Panc1 (cell line): ENCODE measurements at places on chromosomes 6 and 20. TPM values are rescaled to one million over a fixed set of nuclear protein-coding genes. Genes with fewer than 3 reads are reported as not detected.

DNA sequence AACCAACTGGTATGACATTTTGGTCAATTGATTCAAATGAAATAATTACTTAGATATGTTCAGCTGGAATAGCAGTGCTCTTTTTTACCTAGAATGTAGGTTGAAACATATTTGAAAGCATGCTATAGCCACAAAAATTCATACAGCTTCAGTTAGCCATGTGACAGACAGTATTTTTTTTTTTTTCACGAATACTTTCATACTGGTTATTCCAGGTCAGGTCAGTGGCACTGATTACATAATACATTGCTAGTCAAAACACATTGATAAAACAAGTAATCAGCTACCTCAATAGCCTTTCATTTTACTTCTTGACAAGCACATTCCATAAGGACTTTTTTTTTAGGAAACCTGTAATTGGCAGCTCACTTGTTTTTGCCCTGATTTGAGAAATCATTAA lies 222.6 kb downstream of the EYA4 start:
- no peaks in the 10 kb centered on the region for H3K27me3 ChIP-seq
- no peak overlapping the region for H3K27ac ChIP-seq
- H3K4me1 ChIP-seq: no peaks in the 10 kb centered on the region
- no peak overlapping the region for H3K4me3 ChIP-seq
- H3K36me3 ChIP-seq: no peaks in the 10 kb centered on the region

DNA sequence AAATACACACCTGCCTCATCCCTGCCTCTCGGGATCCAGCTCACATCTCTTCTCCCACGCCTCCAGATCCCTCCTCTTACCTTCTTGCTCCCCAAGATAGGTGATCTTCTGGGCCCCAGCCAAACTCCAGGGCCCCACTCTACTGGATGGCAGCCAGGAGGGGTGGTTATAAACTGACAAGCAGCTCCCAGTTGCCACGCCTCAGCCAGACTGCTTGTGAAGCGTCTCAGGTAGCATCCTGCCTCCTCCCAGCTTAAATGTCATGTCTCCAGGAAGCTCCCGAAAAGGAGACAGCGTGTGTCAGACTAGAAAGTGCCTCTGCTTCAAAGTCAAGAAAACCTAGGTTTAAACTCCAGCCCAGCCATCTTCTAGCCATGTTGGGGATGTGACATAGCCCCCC lies 114.1 kb downstream of the LRFN2 start:
- H3K4me3 ChIP-seq: no peak overlapping the region
- H3K4me1 ChIP-seq: no peaks in the 10 kb centered on the region
- DNase-seq: no peak
- H3K36me3 ChIP-seq: no peaks in the 10 kb centered on the region
- no peak overlapping the region for H3K27ac ChIP-seq

GRCh38 chr6:15893556-15894253 lies 230.9 kb upstream of the DTNBP1 start:
- no peaks in the 10 kb centered on the region for H3K36me3 ChIP-seq
- no peak overlapping the region for H3K27ac ChIP-seq
- H3K27me3 ChIP-seq: no peaks in the 10 kb centered on the region
- no peak for DNase-seq
- no peaks in the 10 kb centered on the region for H3K4me1 ChIP-seq
- H3K4me3 ChIP-seq: no peak overlapping the region

- no peaks in the 10 kb centered on the region for H3K36me3 ChIP-seq
- H3K4me3 ChIP-seq: no peak overlapping the region
- peaks cover 42% of the 10 kb centered on the region for H3K4me1 ChIP-seq
- no peaks in the 10 kb centered on the region for H3K27me3 ChIP-seq
Observed at GRCh38 chr6:111565326-111566221, 40.1 kb downstream of the TRAF3IP2 start.

DNA sequence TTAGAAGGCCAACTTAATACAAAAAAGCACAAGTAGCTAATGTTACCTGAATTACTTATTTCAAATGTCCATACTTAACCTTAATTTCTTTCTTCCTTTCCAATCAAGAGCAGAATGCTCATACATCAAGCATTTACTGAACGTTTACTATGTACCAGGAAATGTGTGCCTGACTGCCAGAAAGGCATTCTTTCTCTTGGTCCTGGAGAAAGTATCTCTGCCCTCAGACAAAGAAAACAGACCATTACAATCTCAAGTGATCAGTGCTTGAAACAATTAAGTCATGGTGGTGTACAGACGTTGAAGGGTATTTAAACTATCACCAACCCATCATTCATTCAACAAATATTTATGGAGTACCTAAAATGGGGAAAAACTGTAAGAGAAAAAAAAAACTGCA lies 26.4 kb downstream of the CSNK2A1 start:
- 0 out of 2 replicates have a peak, but pooled peaks cover 6% of the 10 kb centered on the region for H3K4me1 ChIP-seq
- H3K36me3 ChIP-seq: peaks cover 3% of the 10 kb centered on the region; the same call in 1 of the 2 replicates
- no peak overlapping the region for H3K27ac ChIP-seq

- DNase-seq: no peak
- H3K27me3 ChIP-seq: no peaks in the 10 kb centered on the region
- peak overlapping the region; percentile 34; the same call in 1 of the 2 replicates for H3K27ac ChIP-seq
- H3K36me3 ChIP-seq: no peaks in the 10 kb centered on the region
Observed at GRCh38 chr6:140445474-140446004, 1071.1 kb upstream of the CITED2 start.

- H3K4me3 ChIP-seq: no peak overlapping the region
- H3K36me3 ChIP-seq: no peaks in the 10 kb centered on the region
- no peak overlapping the region for H3K27ac ChIP-seq
- no peaks in the 10 kb centered on the region for H3K27me3 ChIP-seq
Observed at GRCh38 chr20:39983655-39984054, 705.4 kb downstream of the MAFB start.

DNA sequence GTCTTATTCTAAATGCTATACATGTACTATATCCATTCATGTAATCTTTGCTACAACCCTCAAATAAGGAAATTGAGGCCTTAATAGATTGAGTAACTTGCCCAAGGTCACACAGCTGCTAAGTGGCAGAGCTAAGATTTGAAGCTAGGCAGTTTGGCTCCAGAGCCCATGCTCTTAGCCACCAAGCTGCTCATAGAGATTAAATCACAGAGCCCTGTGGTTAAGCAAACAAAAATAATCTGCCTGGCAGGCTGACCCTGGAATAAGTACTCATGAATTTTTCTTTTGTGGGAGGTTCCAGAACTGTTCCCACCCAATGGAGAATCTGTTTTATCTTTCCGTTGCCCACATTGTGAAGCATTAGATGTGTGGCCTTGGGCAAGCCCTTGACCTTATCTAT lies 7.4 kb downstream of the AAR2 start:
- H3K4me1 ChIP-seq: 0 out of 2 replicates have a peak, but pooled peaks cover 4% of the 10 kb centered on the region
- H3K36me3 ChIP-seq: peaks cover 26% of the 10 kb centered on the region
- no peak for DNase-seq

GRCh38 chr20:34947336-34947735 lies 8.3 kb downstream of the GSS start:
- no peaks in the 10 kb centered on the region for H3K27me3 ChIP-seq
- no peak for DNase-seq
- H3K4me3 ChIP-seq: no peak overlapping the region
- H3K27ac ChIP-seq: no peak overlapping the region
- H3K4me1 ChIP-seq: no peaks in the 10 kb centered on the region

DNA sequence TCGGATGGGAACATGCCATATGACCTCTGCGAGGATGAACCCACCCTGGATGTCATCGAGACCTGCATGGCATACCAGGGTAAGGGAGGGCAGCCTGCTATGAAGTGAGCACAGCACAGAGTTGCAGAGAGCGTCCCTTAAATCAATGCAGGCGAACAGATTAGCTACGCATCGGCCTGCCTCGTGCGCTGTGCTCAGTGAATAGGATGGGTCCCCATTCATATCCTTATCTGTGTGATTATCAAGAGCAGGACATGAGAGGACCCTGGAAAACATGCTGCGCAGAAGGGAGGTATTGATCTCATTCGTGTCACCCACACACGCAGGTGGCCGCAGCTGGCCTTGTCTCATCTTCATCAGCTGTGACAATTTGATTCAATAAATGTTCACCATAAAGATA lies 25.6 kb upstream of the FAM83D start:
- no peak overlapping the region for H3K4me3 ChIP-seq
- H3K4me1 ChIP-seq: no peaks in the 10 kb centered on the region
- no peak for DNase-seq
- H3K27ac ChIP-seq: no peak overlapping the region
- H3K27me3 ChIP-seq: peaks cover 20% of the 10 kb centered on the region

DNA sequence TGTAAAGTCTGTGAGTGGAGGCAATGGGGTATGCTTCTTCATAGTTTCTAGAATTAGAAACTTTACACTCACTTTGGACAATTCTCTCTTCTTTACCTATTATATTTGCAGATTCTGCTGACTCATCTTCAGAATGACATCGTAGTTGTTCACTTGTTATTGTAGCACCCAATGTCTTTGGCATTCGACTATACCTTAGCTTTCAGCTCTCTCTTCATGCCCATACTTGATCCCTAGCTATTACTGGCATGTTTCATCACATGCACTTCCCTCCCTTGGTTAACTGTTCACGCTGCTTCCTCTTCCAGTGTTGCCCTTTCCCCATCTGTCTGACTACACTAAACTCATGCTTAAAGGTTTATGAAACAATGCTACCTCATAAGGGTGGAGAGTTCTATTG lies 298.1 kb upstream of the TCF21 start:
- DNase-seq: no peak
- H3K27me3 ChIP-seq: no peaks in the 10 kb centered on the region
- no peak overlapping the region for H3K4me3 ChIP-seq
- no peak overlapping the region for H3K27ac ChIP-seq
- no peaks in the 10 kb centered on the region for H3K36me3 ChIP-seq

GRCh38 chr6:142320366-142320765 lies 18.6 kb downstream of the ADGRG6 start:
- H3K4me3 ChIP-seq: no peak overlapping the region
- peaks cover 86% of the 10 kb centered on the region for H3K4me1 ChIP-seq
- no peaks in the 10 kb centered on the region for H3K27me3 ChIP-seq
- DNase-seq: no peak
- peak overlapping the region; percentile 99 for H3K27ac ChIP-seq

DNA sequence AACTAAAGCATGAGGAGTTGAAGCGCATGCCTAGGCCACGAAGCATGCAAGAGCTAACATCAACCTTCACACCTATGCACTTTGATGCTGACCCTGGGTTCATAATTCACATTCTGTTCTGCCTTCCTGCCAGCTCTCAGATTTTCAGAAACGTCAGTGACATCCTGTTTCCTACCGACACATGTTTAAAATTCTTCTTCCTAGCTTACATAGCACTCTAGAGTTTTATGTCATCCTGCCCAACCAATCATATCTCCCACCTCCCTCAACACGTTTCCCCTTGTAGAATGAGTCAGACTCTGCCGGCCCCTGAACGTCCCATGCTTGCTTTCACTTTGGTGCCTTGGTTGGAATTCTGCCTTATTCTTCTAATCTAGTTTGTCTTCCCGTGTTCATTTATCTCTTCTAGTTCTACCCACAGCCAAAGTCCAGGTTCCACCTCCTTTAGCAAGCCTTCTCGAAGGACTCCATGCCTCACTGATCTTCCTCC lies 97.2 kb upstream of the MAP7 start:
- H3K27me3 ChIP-seq: no peaks in the 10 kb centered on the region
- H3K4me3 ChIP-seq: no peak overlapping the region
- H3K27ac ChIP-seq: no peak overlapping the region
- H3K4me1 ChIP-seq: no peaks in the 10 kb centered on the region

DNA sequence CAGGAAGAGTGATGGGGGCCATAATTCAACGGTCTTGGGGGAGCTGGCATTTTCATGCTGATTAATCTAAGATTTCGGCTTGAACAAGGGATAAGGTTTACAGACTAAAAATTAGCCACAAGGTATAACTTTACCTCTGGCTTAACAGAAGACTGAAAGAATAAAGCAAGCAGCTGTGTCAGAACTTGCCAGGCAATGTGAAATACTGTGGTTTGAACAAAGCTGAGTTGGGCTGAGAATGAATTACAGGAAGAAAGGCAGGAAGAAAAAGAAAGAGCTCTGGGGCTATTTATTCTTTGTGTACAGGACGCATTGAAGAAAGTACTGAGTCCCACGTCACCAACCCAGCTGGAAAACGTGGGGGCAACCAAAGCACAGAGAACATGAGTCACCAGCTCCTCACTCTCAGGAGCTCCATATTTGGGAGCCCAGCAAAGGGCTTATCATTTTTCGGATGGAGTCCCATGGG lies 121.5 kb upstream of the NEDD9 start:
- H3K27ac ChIP-seq: no peak overlapping the region
- no peaks in the 10 kb centered on the region for H3K36me3 ChIP-seq
- H3K27me3 ChIP-seq: no peaks in the 10 kb centered on the region; the same call in 1 of the 2 replicates
- DNase-seq: no peak
- no peaks in the 10 kb centered on the region for H3K4me1 ChIP-seq

GRCh38 chr6:156954816-156955215 lies 177.6 kb downstream of the ARID1B start:
- H3K4me1 ChIP-seq: peaks cover 24% of the 10 kb centered on the region
- DNase-seq: no peak
- H3K36me3 ChIP-seq: no peaks in the 10 kb centered on the region

- no peak overlapping the region for H3K27ac ChIP-seq
- no peak overlapping the region for H3K4me3 ChIP-seq
- H3K4me1 ChIP-seq: no peaks in the 10 kb centered on the region
- no peak for DNase-seq
- H3K27me3 ChIP-seq: no peaks in the 10 kb centered on the region
Observed at GRCh38 chr6:153767127-153767526, 271.9 kb upstream of the OPRM1 start.

- no peak for DNase-seq
- no peaks in the 10 kb centered on the region; the same call in 1 of the 2 replicates for H3K36me3 ChIP-seq
- H3K4me1 ChIP-seq: 0 out of 2 replicates have a peak, but pooled peaks cover 2% of the 10 kb centered on the region
- peak within 1 kb of the TSS; percentile 64 for H3K27ac ChIP-seq
- H3K27me3 ChIP-seq: no peaks in the 10 kb centered on the region
- H3K4me3 ChIP-seq: peak within 1 kb of the TSS; percentile 83
Observed at GRCh38 chr20:51767867-51768758, at the start of gene ATP9A. Gene ATP9A, minus strand, starts transcription at chr20:51768390. Its CDS starts 21 bp downstream, at chr20:51768369.

DNA sequence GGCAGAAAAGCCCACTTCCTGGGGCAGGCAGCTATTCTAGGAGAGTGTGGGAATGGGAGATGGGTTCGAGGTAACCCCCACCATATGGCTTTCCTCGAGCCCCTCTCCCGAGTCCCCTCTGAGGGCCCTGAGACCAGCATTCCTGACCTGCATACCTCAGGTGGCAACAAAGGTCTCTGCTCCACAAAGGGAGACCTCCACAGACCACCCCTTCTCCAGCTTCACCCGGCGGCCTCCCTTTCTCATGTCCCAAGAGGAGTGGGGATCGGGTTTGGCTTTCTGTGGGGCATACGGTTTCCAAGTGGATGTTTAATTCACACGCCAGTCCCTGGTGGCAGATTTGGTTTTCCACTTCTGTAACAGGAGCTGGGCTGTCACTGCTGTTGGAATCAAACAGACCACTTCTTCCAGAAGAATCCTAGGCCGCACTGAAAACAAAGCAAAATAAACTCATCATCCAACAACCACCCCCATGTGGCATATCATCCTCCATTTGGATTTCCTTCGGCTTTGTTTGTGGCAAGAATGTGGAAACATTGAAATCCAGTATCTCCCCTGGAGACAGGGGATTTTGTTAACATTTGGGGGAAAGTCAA lies 83.2 kb downstream of the DLL1 start:
- H3K4me3 ChIP-seq: no peak overlapping the region
- DNase-seq: no peak
- H3K36me3 ChIP-seq: no peaks in the 10 kb centered on the region
- H3K4me1 ChIP-seq: no peaks in the 10 kb centered on the region
- peaks cover 7% of the 10 kb centered on the region for H3K27me3 ChIP-seq

GRCh38 chr6:677919-678318 lies 15.0 kb downstream of the EXOC2 start:
- H3K27me3 ChIP-seq: no peaks in the 10 kb centered on the region
- H3K27ac ChIP-seq: no peak overlapping the region
- no peaks in the 10 kb centered on the region for H3K36me3 ChIP-seq
- H3K4me3 ChIP-seq: no peak overlapping the region

GRCh38 chr6:5729813-5730517 lies 276.8 kb downstream of the NRN1 start:
- DNase-seq: no peak
- H3K36me3 ChIP-seq: no peaks in the 10 kb centered on the region
- H3K27ac ChIP-seq: no peak overlapping the region
- no peaks in the 10 kb centered on the region for H3K27me3 ChIP-seq

The BTNL2 gene
- total RNA-seq: not detected

The TOX2 gene
- total RNA-seq: 85.4 TPM

The HCRTR2 gene
- total RNA-seq: not detected

The MPC1 gene
- 7.0 TPM for total RNA-seq
